EH (cell line): ENCODE measurements at places on chromosomes 11 and 22.

GRCh38 chr22:31286360-31287255 lies 5.7 kb downstream of the PIK3IP1 start:
- DNase-seq: no peak

DNA sequence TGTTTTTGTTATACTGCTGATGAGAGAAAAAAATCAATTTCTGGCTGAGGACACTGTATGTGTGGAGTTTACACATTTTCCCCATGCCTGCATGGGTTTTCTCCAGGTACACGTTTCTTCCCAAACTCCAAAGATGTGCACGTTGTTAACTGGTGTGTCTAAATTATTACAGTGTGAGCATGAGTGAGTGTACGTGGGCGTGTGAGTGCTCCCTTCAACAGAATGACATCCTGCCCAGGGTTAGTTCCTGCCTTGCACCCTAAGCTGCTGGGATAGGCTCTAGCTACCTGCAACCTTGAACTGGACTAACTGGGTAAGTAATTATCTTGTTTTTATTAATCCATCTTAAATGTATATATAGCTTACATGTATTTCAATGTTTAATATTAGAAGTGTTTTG lies 5.5 kb downstream of the NPAT start:
- no peak for DNase-seq

DNA sequence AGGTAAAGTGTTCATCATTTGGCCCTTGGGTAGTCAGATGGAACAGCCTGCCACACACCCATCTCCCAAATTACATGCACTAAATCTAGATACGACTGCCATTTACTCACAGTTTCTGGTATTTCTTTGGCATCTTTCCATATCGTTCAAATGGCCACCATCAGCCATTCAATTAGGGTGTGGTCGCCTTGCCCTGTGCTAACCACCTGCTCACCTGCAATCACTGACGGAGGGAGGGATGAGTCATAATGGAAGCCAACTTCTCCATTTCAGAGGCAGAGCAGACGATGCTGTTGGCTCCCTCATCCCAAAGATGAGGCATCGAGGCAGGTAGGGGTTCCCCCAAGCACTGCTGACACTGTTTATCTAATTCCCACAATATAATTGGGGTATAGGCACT lies 14.6 kb downstream of the MS4A6A start:
- DNase-seq: no peak

GRCh38 chr11:74670171-74670570 lies 61.1 kb downstream of the CHRDL2 start:
- DNase-seq: no peak

- DNase-seq: no peak
Observed at GRCh38 chr22:44689915-44690524, 12.0 kb upstream of the PRR5 start.

DNA sequence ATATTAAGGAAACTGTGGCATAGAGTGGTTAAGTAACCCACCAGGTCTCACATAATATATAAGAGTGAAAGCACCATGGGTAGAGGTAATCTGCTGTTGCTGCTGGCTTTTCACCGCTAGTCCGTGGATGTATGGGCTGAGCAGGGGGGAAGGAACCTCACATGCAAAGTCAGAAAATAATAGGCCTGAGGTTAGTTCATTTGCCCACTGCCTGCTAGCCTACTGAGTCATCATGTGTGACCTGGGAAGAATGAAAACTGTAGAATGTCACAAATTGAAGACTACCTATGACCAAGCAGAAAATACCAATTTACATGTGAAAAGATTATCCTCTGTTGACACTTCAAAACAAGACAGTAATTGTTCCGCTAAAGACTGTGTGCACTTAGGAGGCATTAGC lies 560.1 kb upstream of the FAT3 start:
- DNase-seq: no peak

GRCh38 chr22:42178910-42179519 lies 48.4 kb upstream of the CYP2D6 start:
- DNase-seq: no peak

DNA sequence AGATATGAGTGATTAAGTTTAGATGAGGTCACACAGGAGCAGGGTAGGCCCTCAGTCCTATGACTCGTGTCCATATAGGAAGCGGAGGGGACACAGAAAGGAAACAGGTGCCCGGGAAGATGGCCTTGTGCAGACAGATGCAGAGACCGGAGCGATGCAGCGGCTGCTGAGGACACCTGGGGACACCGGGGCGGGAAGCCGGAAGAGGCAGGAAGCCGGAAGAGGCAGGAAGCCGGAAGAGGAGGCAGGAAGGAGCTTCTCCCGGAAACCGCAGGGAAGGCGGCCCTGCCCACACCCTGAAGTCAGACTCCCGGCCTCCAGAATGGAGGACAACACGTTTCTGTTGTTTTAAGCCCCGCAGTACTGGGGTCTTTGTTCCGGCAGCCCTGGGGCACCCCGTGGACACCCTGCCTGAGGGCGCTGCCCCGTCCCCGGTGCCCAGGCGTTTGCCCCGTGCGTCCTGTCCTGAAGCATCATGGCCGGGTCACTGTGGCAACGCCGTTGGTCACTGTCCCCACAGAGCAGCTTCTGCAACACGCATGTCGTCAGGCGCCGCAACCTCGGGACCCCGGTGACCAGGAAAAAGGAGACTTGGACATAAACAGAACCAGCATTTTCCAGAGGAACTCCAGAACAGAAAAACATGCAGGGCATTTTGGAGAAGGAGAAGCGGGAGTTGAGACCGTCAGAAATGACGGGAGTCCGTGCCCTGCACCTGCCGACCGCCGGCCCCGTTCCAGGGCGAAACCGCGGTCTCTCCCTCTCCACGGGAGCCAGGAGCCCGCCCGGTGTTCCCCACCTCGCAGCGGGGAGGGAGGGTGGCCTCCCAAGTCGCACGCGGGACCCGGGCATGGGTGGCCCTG lies 103.4 kb downstream of the BRD1 start:
- DNase-seq: no peak

DNA sequence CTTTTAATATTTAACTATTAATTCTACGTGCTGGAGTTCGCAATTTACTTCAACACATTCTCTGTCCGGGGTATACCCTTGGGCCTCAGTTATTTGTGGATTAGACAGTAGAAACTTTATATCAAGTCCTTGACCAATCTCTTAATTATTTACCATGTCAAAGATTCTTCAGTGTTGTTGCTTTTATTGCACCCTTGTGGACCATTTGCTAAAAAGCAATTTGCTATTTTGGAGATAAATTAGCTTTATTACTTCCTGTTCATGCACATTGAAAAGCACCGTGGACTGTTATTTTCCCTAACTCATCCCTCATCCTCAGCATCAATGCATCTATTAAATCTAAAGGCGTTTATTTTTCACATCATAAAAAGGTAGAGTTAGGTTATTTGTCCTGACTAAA lies 609.9 kb downstream of the CNTN5 start:
- no peak for DNase-seq

DNA sequence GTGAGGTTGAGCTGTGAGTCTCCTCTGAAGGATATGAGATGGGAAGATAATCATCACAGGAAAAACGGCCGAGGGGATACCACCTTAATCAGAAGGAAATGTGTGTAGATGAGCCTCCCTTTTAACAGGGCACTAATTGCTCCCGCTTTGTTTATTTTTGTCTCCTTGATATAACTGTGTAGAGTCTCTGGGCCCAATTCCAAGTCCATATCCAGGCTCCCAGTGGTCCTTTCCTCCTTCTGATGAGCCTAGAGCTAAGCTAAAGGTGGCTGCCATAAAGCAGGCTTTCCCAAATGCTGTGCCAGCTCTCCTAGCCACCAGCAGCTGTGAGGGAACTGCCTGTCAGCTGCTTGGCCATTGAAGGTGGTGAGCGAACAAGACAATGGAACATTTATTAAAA lies 17.1 kb upstream of the CCDC90B start:
- DNase-seq: no peak

GRCh38 chr11:46234311-46234710 lies 43.2 kb upstream of the CREB3L1 start:
- DNase-seq: no peak

- DNase-seq: peak; percentile 27
Observed at GRCh38 chr11:43784866-43785265, 95.8 kb upstream of the ALKBH3 start.

GRCh38 chr11:110076371-110076965 lies 16.7 kb upstream of the ZC3H12C start:
- peak; percentile 69 for DNase-seq

DNA sequence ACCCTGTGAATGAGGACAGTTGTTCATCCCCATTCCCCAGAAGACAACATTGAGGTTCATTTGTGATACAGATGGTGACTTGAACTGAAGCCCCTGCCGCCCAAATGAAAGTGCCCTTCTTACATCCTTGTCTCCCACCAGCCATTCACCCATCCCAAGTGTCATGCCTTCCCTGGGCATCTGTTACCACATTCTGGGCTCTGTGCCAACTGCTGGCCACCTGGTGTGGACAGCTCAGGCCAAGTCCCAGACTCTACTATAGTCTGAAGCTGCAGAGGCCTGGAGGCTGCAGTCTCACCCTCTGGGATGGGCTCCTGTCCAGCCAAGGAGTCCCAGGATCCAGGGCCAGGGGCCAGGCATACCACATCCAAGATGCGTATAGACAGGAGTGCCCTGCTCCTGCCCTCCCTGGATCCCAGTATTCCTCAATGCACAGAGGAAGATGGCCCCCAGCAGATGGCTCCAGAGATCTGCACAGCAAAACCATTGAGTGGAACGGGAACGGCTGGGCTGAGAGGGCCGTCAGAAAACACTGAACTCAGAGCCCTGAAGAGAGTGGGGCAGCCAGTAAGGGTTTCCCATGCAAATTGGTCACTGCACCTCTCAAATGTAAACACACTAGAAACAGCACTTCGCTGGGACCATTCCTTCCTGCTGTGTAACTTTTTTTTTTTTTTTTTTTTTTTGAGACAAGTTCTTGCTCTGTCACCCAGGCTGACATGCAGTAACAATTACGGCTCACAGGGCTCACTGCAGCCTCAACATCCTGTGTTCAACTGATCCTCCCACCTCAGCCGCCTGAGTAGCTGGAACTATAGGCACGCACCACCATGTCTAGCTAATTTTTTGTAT lies 22.8 kb downstream of the ARRB1 start:
- DNase-seq: peak; percentile 87

GRCh38 chr22:49946612-49947295 lies 13.8 kb upstream of the PIM3 start:
- no peak for DNase-seq

DNA sequence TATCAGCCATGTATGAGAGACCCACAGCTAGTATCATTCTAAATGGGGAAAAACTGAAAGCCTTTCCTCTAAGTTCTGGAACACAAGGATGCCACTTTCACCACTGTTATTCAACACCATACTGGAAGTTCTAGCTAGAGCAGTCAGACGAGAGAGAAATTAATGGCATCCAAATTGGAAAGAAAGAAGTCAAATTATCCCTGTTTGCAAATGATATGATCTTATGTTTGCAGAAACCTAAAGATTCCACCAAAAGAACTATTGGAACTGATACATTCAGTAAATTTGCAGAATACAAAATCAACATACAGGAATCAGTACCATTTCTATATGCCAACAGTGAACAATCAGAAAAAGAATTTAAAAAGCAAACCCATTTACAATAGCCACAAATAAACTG lies 226.0 kb downstream of the TRPC6 start:
- DNase-seq: no peak

- DNase-seq: no peak
Observed at GRCh38 chr11:77471558-77472193, 2.2 kb downstream of the PAK1 start.

DNA sequence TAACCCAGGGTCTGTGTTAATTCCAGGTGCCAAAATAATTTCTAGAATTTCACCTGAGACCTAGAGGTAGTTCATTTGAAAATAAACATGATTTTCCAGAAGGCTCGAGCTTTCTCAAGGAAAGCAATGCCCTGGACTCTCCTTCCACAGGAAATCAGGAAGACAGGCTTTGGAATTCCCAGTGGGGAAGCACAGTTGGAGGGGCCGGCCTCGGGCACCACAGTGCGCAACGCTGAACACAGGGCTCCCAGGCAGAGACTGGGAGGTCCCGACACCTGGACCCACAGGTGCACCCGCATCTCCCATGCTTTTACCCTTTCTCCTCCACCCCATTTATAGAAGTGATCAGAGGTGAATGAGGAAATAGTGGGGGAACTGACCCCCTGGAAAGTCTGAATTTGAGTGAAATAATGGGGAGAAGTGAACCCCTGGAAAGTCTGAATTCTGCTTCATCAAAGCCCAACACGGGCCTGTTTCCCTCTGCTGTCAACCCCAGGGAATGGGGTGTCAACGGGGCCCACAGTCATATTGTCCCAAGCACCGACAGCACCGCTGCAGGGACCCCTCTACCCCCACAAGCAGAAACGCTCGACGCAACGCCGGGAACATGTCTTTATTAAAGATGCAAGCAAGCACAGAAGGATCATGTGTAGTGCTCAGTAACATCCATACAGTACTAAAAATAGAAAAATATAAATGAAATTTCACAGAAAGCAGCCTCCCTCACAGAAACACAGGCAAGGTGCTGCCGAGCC lies 12.0 kb upstream of the EFCAB6 start:
- DNase-seq: no peak

DNA sequence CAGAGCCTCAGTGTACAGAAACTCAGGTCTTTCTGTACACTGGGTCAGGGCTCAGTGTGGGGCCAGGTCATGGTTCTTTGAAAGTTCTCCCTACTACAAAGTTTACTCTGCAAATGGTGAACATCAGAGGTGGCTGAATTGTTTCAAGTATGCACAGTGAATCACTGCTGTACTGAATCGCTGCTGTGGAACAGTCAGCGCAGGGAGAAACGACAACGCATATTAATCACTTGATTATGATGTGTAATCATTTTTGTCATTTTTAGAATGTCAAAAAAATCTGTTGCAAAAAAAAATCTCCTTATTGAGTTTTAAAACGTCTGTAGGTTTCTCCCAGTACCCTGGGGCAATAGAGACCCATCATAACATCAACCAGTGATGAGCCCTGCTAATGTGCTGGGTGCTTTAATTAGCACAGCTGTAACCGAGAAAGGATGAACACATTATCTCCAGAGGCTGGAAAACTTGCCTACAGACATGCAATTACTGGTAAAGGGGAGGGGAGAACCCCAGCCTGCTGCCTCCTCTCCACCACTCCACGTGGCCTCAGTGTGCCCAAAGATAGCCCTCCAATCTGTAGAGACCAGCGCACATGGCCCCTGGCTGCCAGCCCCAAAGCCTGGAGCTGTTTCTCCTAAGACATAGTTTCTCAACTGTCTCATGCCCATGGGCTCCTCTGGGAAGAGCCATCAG lies 12.8 kb downstream of the ARRB1 start:
- DNase-seq: peak; percentile 66

- DNase-seq: peak; percentile 77
Observed at GRCh38 chr11:119144825-119145486, 3.9 kb upstream of the ABCG4 start.

DNA sequence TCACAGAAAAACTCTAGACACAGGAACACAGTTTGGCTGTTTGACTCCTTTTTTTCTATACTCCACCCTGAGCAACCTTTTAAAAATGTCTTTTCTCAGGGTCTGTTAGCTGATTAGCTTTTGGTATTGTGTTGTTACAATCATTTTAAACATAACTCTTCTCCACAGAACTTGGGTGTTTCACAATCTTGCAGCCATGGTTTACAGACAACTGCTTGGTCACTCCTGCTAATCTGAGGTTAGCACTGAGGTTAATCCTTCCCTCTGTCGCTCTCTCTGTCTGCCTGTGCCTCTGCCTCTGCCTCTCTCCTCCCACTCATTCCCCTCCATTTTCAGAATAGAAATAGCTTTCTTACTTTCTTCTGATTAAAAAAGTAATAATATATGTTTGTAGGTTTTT lies 62.4 kb upstream of the ZBED5 start:
- peak; percentile 56 for DNase-seq

GRCh38 chr11:58963551-58964104 lies 24.3 kb downstream of the GLYATL1 start:
- DNase-seq: peak; percentile 53

- DNase-seq: no peak
Observed at GRCh38 chr22:43600265-43600664, 188.5 kb downstream of the MPPED1 start.
